ENCODE measurements at places on chromosomes 3 and 15.

DNA sequence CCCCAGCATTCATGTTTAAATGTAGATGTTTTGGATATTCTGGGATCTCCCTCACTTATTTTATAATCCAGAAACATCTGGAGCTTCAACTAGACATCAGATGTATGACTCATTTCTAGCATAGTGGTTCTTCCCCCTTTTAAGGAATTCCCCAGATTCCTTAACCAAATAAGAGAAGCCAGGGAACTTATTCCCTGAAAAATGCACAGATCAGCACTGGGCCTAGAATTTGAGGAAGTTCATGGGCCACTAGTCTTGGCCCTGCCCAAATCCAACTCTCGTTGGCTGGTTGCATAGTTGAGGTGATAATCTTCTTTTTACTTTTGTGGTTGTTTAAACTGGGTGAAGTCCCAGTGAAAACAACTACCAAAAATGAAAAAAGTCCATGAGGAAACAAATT lies 20.4 kb downstream of the RARRES1 start:
- peak; percentile 70 for DNase-seq

GRCh38 chr3:52006820-52007133 lies 11.1 kb upstream of the RPL29 start:
- DNase-seq = no peak

GRCh38 chr3:170749765-170750477 lies 120.1 kb downstream of the RPL22L1 start:
- no peak for DNase-seq

GRCh38 chr3:171790574-171790897 lies 19.7 kb downstream of the PLD1 start:
- no peak for DNase-seq

DNA sequence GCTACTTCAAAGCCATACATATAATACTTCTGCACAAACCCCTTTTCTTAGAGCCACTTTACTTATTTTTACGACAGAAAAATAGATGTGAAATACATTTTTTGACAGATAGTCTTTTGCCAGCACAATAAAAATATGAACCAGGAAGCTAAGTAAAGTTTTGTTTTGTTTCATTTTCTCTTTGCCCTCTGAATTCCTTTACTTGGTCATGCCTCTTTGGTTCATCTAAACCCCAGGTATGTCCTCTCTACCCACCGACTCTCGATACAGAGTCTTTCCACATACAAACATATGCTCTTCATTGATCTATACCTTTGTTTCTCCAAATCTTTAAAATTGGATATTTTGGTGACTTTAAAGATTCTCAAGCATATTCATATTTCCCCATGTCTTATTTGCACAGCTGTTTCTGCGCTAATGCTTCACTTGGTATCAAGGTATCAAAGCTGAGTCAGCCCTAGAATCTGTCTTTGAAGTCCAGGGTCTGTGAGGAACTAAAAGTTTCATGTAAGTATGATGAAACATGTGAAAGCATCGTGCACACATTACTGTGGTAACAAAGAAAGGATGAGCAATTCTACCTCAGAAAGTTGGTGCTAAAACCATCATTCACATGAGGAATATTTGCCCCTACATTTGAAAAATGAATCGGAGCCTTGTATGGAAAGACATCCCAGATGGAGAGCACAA lies 845.4 kb downstream of the NAALADL2 start:
- DNase-seq = no peak

- no peak for DNase-seq
Observed at GRCh38 chr15:96766366-96766765, 435.9 kb downstream of the NR2F2 start.

DNA sequence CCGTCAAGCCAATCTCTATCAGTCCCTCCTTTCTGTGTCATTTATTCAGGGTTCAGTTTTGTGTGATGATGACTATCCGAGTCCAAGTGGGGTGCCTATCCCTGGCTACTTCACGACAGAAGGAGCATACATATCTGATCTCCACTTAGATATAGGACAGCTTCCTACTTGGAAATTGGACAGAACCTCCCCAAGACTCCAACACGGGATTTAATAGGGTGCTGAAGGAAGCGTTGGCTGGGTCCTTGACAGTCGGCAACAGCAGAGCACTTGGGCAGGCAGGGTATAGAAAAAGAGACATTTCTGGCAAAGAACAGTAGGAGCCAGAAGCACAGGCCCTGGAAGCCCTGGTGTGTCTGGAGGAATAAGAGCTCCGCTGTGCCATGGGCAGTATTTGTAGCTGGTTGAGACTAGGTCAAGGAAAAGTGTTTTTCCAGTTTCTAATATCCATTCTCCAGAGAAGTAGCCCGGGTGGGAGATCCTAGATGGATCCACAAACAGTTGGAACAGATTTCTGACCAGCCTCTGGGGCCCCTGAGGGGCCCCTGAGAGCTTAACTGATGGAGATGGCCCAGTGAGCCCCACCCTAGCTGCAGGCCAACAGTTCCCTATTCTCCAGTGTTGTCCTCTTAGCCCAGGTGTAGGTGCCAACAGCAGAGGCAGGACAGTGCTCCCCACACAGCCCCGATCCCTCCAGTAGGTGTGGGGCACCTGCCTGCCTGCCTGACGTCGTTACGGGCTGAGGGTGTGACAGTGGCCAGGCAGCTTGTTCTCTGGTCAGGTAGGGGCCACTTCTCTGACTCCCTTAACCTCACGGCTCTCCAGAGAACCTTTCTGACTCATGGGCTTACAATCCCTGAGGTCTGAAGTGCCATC lies 130.8 kb downstream of the CHCHD6 start:
- DNase-seq = no peak

GRCh38 chr3:4972652-4973643 lies 6.3 kb upstream of the BHLHE40 start:
- DNase-seq = no peak

- DNase-seq = no peak
Observed at GRCh38 chr15:67156426-67156825, 91.0 kb downstream of the SMAD3 start.

DNA sequence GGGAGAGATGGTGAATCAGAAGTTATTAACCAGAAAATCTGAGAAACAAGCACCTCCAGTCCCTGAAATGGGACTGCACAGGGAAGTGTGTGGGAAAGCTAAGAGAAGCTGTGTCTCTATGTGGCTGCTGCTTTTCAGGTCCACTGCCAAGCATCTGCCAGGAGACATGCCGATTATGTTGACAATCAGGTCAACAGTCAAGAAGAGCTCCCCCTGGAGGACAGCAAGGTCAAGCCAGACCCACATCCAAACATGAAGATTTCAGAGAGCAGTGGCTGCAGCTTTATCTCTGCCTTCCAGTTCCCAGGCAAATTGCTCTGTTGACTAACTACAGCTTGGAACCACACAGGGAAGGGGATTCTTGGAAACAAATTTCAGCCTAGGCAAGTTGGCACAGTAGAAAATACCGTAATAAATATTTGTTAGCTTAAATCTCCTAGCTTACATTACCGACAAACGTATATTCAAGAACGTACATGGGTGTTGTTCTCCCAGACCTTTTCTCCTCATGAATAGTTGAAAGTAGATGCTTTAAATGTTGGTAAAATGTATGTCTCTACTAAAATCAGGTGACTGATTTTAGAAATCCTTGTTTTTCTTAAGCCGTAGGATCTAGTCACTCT lies 394.5 kb upstream of the RARB start:
- no peak for DNase-seq

DNA sequence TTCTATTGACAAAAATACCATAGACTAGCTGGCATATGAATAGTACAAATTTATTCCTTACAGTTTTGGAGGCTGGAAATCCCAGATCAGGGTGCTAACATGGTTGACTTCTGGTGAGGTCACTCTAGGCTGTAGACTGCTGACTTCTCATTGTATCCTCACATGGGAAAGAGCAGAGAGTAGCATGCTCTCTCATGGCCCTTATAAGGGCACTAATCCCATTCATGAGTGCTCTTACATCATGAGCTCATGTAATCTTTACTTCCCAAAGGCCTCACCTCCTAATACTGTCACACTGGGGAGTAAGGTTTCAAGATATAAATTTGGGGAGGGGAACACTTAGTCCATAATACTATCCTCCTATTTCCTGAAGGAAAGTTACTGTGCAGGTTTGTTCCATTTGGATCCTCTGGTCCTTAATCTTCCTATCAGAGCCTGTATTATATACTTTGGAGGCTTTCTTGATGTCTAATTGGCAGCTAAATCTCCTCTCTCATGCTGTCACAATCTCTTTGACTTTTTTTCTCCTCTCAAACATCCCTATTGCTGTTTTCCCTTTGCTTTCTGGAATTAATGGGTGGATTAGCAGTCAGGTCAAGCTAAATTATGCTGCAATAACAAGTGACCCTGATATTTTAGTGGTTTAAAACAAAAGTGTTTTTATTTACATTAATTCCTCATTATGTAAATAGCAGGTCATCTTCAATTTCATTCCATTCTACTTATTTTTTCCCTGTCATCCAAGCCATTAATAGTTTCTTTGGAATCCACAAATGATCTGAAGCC lies 23.1 kb upstream of the LEKR1 start:
- no peak for DNase-seq

DNA sequence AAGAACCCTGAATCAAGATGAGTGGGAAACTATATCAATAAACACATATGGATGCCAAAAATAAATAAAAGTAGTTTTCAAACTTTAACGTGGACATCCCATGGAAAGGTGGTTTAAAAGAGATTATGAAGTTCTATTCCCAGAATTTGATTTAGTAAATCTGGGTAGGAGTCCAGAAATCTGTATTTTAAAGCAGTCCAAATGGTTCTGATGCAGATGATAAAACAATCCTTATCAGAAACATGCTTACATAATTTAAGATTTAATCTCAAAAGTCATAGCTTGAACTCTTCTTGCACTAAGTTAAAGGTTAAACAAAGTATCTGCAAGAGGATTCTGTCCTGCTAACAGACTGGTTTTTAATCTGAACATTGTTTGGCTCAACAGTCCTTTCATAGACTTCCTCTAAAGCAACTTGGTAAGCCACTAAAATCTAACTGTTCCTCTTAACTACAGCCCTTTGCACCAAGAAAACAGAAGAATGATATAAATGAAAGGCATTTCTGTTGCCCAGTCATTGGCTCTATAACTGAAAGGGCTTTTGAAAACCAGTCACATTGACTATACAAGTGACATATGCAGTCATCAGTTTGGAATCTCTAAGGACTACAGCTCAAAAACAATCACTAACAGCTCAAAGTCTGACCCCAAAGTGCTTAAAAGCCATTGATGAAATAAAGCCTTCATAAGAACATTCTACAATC lies 23.4 kb upstream of the MAP4 start:
- DNase-seq = peak; percentile 63

GRCh38 chr15:69881302-69881670 lies 216.4 kb downstream of the TLE3 start:
- DNase-seq = no peak

DNA sequence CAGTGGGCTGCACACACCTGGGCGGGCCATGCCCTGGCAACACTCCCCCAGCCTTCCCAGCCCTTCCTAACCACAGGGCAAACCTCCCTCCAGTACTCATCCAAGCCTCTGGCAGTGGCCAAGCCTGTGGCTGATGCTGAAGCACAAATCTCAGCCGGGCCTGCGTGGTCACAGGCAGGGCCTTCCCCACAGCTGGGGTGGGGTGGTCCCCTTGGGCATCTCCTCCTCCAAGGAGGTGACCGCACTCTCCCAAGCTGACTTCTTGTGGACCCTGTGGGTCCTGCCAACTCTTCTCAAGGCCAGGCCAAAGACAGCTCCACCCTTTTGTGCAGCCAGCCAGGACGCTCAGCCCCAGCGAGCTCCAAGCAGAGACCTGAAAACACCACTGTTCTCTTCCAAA lies 21.4 kb downstream of the GRAMD2A start:
- peak; percentile 26 for DNase-seq

DNA sequence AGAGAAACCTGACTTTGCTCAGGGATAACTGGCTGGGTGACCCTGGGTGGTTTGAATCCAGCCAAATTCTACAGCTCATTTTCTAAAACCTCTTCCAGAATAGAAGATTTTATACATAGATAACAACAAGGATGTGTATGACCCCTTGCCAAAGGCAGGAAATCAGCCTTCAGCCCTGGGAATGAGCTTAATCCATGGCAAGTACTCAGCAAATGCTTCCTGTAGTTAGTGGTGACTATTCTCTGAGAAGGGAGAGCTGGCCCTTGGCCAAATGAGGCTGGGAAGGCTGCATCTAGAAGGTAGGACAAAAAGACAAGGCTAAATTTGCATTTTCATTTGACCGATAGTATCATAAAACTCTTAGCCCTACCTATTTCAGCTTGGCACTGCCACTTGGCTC lies 4.6 kb upstream of the HACD3 start:
- DNase-seq = no peak

GRCh38 chr3:189282741-189283140 lies 111.0 kb downstream of the TPRG1 start:
- no peak for DNase-seq

DNA sequence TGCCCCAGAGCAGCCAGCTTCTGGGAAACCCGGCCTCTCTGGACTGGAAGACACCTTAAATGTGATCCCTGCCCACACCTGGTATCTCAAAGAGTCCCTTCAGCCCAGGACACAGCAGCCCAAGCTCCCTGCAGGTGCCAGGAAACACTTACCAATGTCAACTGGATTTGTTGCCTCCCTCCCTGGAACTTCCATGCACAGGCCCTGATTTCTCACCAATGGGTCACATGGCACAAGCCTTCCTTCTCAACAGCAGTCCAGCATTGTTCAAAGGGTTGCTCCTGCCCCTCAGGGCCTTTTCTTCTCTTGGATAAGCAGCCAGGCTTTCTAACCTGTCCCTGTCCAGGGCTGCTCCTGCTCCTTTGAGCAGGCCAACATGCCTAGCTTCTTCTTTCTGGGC lies 31.6 kb downstream of the ANP32A start:
- DNase-seq = no peak

GRCh38 chr15:63701365-63701764 lies 104.2 kb downstream of the FBXL22 start:
- DNase-seq = no peak

DNA sequence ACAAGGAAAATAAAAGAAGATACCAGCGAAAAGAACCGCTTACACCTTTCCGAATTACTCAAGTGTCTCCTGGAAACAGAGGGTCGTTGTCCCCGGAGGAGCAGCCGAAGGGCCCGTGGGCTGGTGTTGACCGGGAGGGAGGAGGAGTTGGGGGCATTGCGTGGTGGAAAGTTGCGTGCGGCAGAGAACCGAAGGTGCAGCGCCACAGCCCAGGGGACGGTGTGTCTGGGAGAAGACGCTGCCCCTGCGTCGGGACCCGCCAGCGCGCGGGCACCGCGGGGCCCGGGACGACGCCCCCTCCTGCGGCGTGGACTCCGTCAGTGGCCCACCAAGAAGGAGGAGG lies 325 bp downstream of the ALCAM start:
- DNase-seq = no peak

GRCh38 chr3:13950042-13950441 lies 70.2 kb upstream of the WNT7A start:
- DNase-seq = no peak

Data from fibroblast of gingiva (primary cell).